Activated naive CD4-positive, alpha-beta T cell treated with anti-CD3 and anti-CD28 coated beads, Interleukin-2, amount 50 U/mL, for 16 hours (primary cell): ENCODE measurements at places on chromosomes 12 and 14.

- no peak for DNase-seq
Observed at GRCh38 chr12:98973395-98973794, 328.3 kb downstream of the APAF1 start.

DNA sequence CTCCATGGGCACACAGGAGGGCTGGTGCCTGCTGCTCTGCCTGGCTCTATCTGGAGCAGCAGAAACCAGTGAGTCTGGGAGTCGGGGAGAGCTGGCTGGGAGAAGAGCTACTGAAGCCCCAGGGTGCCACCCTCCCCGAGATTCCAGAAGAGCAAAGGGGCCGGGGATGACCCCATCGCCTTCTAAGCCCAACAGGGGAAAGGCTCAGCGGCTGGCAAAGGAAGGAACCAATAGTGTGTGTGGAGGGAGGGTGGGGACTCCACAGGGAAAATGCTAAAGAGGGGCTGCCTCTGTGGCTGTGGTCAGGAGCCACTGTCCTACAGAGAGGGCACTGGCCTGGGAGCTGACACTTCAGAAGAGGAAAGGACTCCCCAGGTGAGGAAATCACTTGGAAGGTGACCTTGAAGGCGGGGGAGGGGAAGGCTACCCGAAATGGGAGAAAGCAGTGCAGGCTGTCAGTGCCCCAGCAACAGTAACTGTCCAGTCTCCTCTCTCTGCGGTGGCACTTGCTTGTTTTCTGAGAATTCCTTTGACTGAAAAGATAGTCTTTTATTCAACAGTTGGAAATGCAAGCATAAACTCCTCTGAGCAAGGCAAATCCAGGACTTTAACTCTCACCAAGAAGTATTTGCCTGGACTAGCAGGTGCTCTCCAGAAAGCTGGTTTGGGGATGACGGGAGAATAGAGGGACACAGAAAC lies 552 bp downstream of the TAPBPL start:
- DNase-seq = no peak

- DNase-seq = no peak
Observed at GRCh38 chr12:94536040-94536965, 76.6 kb upstream of the CEP83 start.

DNA sequence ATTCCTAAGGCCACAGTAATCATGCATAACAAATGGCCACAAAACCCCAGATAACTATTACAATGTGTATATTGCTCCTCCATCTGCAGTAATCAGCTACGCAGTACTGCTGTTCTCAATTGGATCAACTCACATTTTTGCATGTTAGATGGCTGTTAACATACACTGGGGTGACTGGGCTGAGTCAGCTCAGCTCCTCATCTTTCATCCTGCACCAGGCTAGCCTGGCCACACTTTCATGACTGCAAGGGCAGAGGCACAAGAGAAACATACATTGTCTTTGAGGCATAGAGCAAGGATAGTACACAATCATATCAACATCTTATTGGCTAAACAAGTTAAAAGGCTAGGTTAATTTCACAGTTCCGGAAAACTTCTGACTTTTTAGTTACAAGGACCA lies 306.6 kb downstream of the SLC6A15 start:
- no peak for DNase-seq

DNA sequence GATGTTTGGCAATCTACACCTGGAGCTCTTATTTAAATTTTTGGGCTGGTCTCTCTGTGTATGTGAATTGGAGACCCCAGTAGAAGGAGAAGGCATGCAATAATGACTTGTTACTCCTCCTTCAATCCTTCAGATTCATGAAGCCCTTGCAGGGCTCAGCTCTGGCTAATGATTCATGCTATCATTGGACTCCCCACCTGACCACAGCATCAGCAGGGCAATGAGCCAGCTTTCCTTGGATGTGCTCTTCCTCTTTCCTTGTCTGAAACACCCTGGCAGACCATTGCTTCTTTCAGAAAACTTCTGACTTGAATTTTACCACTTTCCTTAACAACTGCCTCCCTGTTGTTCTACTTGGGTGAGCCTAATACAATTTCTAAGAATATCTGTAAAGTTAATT lies 1019.2 kb downstream of the AACS start:
- no peak for DNase-seq

- no peak for DNase-seq
Observed at GRCh38 chr14:96001866-96002497, 37.2 kb upstream of the C14orf132 start.

DNA sequence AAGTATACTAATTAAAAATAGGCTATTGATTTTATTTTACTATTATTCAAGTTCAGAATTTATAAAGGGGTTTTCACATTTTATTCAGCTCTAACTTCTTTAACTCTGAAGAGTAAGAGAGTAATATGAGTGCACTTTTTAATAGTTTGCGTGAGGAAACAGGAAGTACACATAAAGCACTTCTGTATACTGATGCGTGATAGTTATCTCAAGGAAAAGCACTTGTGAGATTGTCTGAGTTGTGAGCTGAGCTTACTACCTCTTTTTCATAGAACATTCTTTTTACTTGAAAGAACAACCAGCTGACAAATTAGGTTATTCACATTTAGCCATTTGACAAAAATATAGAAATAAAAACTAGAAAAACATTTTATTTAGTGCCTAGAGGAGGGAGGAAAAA lies 1.9 kb downstream of the RAD51AP1 start:
- DNase-seq = no peak

- no peak for DNase-seq
Observed at GRCh38 chr12:6070472-6071257, 53.8 kb downstream of the VWF start.
